ENCODE measurements at places on chromosomes 12 and 14. TPM values are rescaled to one million over a fixed set of nuclear protein-coding genes. Genes with fewer than 3 reads are reported as not detected.

NGDN gene
- total RNA-seq: 78.0 TPM

KCNC2 gene
- total RNA-seq: not detected

LRIG3 gene
- 9.5 TPM for total RNA-seq

MMP17 gene
- 15.6 TPM for total RNA-seq

HNF1A gene
- not detected for total RNA-seq

ARHGDIB gene
- total RNA-seq: 140 TPM

ZNF740 gene
- total RNA-seq: 15.9 TPM

STAB2 gene
- total RNA-seq: not detected

HOXC11 gene
- total RNA-seq: not detected

CCDC184 gene
- total RNA-seq: 0.40 TPM

BEGAIN gene
- 0.35 TPM for total RNA-seq

MMP19 gene
- total RNA-seq: 0.58 TPM

TRIM9 gene
- 1.8 TPM for total RNA-seq

MGP gene
- total RNA-seq: 0.23 TPM

NOS1 gene
- 0.03 TPM for total RNA-seq

KIF5A gene
- total RNA-seq: not detected

ANKRD33 gene
- total RNA-seq: not detected

LTBP2 gene
- 32.5 TPM for total RNA-seq

ARHGEF25 gene
- total RNA-seq: 5.7 TPM

OASL gene
- total RNA-seq: 3.2 TPM

B4GALNT1 gene
- total RNA-seq: 34.1 TPM

SUOX gene
- total RNA-seq: 15.9 TPM

OR6C2 gene
- not detected for total RNA-seq

SYNDIG1L gene
- not detected for total RNA-seq

ADAM21 gene
- total RNA-seq: 0.87 TPM

CLEC4E gene
- not detected for total RNA-seq

TAS2R13 gene
- total RNA-seq: 0.13 TPM

FGF23 gene
- not detected for total RNA-seq

POTEM gene
- 0.10 TPM for total RNA-seq

AICDA gene
- total RNA-seq: not detected

KRT83 gene
- total RNA-seq: 0.17 TPM

RIMKLB gene
- 20.3 TPM for total RNA-seq

TAS2R10 gene
- 0.37 TPM for total RNA-seq

NAV3 gene
- total RNA-seq: 59.7 TPM

CLEC2A gene
- not detected for total RNA-seq

SERPINA12 gene
- not detected for total RNA-seq

OVCH1 gene
- total RNA-seq: not detected

BMP4 gene
- 1.8 TPM for total RNA-seq

DEGS2 gene
- total RNA-seq: not detected

TBC1D30 gene
- total RNA-seq: 7.4 TPM

KRT5 gene
- total RNA-seq: not detected
